Dermis blood vessel endothelial cell (primary cell): ENCODE measurements at places on chromosomes 16 and 17. TPM values are rescaled to one million over a fixed set of nuclear protein-coding genes. Genes with fewer than 3 reads are reported as not detected.

TBC1D3B gene
- 0.85 and 1.6 TPM in 2 replicates for total RNA-seq

CLEC18A gene
- 0.14 and 0.68 TPM in 2 replicates for total RNA-seq

LONP2 gene
- total RNA-seq = 34.9 and 47.6 TPM in 2 replicates

GRAP gene
- 102 and 150 TPM in 2 replicates for total RNA-seq

TTYH2 gene
- 0.70 and 2.2 TPM in 2 replicates for total RNA-seq

ASB16 gene
- 0.17 TPM in 1 of 2 replicates, not detected in the other for total RNA-seq

CD79B gene
- 2.1 and 5.1 TPM in 2 replicates for total RNA-seq

SBK1 gene
- total RNA-seq = under 0.01 and 0.14 TPM in 2 replicates

RSPRY1 gene
- total RNA-seq = 50.4 and 58.6 TPM in 2 replicates

ZSCAN10 gene
- total RNA-seq = not detected in 2 replicates

CCL16 gene
- total RNA-seq = 0.37 and 0.68 TPM in 2 replicates

ZG16B gene
- total RNA-seq = 0.19 and 0.68 TPM in 2 replicates

MYO19 gene
- total RNA-seq = 54.8 and 64.0 TPM in 2 replicates

KRTAP17-1 gene
- not detected in 2 replicates for total RNA-seq

SLFN12L gene
- under 0.01 and 0.05 TPM in 2 replicates for total RNA-seq

PRSS33 gene
- total RNA-seq = not detected in 2 replicates

NPIPA8 gene
- total RNA-seq = not detected in 2 replicates

KCNG4 gene
- not detected in 2 replicates for total RNA-seq

SULT1A4 gene
- total RNA-seq = 18.1 and 18.4 TPM in 2 replicates

BRIP1 gene
- total RNA-seq = 4.3 and 9.3 TPM in 2 replicates

SDR42E1 gene
- total RNA-seq = 8.7 and 10.5 TPM in 2 replicates

PHKG2 gene
- total RNA-seq = 20.1 and 21.4 TPM in 2 replicates

TMEM238L gene
- total RNA-seq = not detected in 2 replicates

MRPS34 gene
- 77.1 and 84.7 TPM in 2 replicates for total RNA-seq

COPZ2 gene
- 3.8 and 6.5 TPM in 2 replicates for total RNA-seq

MYH1 gene
- total RNA-seq = not detected in 2 replicates

NSF gene
- total RNA-seq = 40.2 and 55.7 TPM in 2 replicates

PIRT gene
- total RNA-seq = not detected in 2 replicates
